Amygdala (tissue), 56 donors: ENCODE measurements at places on chromosomes 5 and 9.

DNA sequence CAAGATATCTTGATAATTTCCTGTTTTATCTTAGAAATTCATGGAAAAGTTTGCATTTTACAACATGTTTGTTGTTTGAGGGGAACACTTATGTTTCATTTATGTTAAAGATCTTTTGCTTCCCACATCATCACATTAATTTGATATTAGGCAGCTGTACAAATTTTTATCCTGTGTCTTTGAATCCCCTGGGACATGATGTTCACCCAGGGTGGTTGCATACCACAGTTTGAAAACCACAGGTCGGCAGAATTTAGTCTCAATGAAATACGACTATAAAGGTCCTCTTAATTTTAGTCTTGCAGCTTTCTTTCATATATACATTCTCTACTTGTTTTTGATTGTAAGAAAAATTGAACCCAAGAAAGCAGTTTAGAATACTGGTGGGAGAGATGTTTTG is 3.7 kb downstream of the NAA35 start:
- DNase-seq, result no peak

GRCh38 chr5:81545911-81546310 is 152.0 kb upstream of the ACOT12 start:
- no peak for DNase-seq

- DNase-seq, result no peak
Observed at GRCh38 chr9:37582548-37583157, 6.5 kb upstream of the FBXO10 start.

DNA sequence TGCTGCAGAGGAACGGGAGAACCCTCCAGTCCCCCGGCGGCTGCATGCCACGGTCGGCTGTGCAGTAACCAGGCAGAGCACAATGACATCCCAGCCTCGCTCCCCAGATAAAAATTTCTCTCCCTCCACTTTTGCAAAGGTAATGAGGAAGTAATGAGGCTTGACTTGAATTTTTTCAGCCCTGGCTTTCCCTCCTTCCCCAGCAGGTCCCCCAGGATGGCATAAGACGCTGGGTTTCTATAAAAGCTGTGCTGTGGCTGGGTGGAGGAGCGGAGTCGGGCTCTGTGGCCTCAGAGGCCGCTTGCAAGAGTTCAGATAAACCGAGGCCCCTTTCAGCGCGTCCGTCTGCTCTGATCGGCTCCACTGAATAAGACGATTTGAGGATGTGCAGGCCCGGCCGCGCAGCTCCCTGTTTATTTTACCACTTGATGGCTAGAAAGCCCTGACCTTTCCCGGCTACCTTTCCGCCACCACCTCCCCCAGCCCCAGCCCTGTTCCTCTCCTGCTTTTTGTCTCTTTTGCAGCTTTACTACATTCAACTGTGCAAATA is 351.9 kb upstream of the IRX2 start:
- no peak for DNase-seq

GRCh38 chr9:107455425-107456135 is 34.0 kb downstream of the KLF4 start:
- no peak for DNase-seq

- no peak for DNase-seq
Observed at GRCh38 chr9:69657269-69657668, 14.9 kb downstream of the APBA1 start.

- no peak for DNase-seq
Observed at GRCh38 chr5:6418679-6419276, 29.9 kb upstream of the UBE2QL1 start.

GRCh38 chr5:612498-613424 is 621 bp downstream of the CEP72 start:
- DNase-seq, result no peak

- DNase-seq, result no peak
Observed at GRCh38 chr5:13866792-13867191, 77.7 kb downstream of the DNAH5 start.

GRCh38 chr5:87746891-87747377 is 334.2 kb upstream of the CCNH start:
- DNase-seq, result no peak

DNA sequence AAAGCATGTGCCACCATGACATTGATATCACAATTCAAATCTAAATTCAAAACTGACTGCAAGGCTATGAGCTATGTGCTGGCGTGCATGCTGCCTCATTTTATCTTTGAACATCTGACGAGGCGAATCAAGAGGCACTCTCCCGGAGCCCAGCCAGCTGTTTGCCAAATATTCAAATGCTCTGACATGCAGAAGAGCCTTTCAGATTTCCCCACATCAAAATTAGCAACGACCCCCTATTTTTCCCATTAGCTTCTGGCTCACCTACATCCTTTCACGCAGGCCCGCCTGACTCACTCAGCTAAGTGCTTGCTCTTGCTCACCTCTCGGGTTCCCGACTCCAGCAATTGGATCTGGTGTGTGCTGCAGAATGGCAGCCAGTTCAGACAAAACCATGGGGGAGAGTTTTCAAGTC is 159.0 kb downstream of the NR2F1-AS1 start:
- no peak for DNase-seq

- DNase-seq, result no peak
Observed at GRCh38 chr5:75933489-75933888, 149.7 kb upstream of the SV2C start.

DNA sequence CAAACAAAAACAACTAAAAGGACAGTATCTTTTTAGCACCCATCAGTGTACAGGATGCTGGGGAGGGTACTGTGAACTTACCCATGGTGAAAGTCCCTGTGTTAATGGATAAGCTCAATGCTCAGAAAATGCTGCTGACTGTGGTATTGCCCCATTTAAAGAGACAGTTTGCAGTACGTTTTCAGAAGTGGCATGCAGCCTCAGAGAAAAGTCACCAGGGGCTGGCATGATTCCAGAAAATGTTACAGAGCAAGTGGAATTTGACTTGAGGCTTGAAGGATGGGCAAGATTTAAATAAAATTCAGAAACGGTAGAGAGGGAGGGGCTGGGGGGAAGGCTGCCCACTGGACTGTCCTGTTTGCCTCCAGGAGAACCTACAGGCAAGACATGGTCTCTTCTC is 7.2 kb downstream of the S1PR3 start:
- DNase-seq, result no peak

DNA sequence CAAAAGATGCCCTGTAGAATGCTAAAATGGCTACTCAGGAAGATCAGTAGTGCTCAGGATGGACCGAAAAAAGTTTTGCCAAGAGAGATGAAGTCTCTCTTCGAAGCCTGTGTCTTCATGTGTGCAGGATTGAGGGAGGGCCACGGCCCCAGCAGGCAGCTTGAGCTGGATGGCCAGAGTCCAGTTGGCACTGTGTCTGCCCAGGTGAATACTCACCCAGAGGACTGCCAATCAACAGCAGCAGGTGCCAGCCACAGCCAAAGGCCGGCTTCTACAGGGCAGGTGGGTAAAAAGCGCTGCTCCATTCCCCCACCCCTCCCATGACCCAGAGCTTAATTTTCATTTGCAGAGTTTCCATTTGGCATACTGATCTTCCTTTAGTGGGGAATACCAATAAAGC is 287.9 kb upstream of the ZNF608 start:
- no peak for DNase-seq

DNA sequence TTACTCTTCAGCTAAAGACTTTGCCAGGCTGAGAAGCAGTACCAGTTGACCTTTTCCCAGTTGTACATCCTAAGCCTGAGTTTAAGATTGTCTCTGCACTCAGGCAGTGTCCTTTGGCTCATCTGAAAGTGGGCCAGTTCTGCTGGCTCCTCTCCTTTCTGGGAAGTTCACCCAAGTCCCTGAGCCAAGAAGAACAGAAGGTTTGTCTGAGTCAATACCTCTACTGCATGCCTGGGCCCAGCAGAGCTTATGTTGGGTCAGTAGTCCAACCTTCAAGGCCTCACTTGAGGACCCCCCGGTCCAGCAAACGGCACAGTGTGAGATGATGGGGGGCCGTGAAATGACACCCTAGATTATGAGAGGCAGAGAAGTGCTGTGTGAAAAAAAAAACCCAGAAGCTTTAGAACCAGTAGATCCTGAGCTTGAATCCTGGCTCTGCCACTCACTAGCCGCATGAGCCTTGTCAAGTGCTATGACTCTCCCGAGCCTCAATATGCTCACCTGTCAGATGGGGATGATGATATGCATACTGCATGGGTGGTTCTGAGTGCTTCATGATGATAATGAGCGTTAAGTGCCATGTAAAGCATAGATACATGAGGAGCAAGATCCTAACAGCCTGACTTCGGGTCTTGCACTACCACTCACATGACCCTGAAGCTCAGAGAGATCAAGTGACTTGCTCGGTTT is 156.0 kb downstream of the MACROH2A1 start:
- DNase-seq, result no peak

- DNase-seq, result no peak
Observed at GRCh38 chr5:163712011-163712410, 206.6 kb downstream of the MAT2B start.

DNA sequence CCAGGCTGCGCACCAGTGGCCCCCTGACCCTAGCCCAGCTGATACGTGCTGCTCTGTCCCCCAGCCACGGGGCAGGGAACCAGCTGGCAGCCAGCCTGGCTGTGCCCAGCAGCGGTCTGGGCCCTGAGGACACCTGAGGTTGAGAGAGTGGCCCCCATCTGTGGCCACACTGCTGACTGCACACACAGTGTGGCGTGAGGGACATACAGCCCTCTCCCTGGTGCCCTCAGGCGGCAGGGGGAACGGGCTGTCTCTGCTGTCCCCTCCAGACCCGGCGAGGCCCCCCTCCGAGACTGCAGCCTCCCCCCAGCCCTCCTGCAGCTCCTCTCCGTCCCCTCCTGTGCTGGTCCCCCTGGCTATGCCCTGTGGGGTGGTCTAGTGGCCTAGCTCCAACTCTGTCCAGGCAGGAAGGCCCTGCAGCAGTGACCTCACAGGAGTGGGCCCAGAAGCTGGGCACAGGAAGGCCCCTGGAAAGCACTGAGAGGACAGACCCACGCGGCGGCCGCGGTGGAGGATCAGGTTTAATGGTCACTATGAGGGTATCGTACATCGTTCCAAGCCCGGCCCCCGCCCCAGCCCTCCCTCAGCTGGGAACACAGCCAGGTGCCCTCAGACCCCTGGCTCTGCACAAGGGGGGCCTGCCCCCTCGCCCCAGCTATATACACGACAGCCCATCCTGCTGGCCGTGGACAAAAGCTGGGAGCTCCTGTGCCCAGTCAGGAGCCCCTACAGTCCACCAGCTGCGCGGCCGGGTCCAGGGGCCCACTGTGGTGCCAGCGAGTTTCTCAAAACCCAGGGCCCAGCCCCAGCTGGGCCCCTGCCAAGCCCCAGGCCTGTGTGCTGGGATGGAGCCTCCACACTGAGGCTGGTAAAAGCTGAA is 6.8 kb upstream of the ENTPD8 start:
- DNase-seq, result no peak

GRCh38 chr5:5558638-5559527 is 136.4 kb downstream of the ICE1 start:
- DNase-seq, result no peak

DNA sequence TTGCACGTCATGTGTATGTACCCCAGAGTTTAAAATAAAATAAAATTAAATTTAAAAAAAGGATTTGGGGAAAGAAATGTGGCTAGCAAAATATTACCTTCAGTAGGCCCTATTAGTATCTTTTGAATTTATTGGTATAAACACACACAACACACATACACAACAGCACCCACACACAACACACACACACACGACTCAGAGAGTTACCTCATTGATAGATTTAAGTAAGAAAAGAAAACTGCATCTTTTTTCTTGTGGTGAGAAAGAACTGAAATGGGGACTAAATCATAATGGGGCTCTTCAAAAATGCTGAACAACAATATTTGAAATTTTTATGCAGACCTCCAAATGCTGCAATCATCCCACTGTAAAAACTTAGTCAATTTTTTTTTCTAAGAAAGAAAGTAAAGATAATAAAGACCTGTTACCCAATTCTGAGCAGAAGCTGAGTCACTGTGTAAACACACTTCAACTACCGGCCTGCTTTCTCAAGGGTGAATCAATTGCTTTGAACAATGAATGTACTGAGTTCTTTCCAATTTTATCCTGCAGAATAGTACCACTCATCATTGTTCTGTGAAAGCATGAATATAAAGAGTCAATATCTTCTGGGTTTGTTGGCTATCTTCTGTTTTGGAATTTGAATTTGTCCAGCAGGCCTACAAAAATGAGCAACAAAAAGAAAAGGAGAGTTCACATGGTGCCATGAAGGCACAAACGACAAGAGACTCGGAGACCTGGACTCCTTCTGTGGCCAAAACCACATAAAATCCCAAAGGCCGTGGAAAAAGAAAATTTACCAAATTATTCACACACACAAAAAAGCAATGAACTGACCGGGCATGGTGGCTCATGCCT is 57.9 kb upstream of the CCNG1 start:
- no peak for DNase-seq

DNA sequence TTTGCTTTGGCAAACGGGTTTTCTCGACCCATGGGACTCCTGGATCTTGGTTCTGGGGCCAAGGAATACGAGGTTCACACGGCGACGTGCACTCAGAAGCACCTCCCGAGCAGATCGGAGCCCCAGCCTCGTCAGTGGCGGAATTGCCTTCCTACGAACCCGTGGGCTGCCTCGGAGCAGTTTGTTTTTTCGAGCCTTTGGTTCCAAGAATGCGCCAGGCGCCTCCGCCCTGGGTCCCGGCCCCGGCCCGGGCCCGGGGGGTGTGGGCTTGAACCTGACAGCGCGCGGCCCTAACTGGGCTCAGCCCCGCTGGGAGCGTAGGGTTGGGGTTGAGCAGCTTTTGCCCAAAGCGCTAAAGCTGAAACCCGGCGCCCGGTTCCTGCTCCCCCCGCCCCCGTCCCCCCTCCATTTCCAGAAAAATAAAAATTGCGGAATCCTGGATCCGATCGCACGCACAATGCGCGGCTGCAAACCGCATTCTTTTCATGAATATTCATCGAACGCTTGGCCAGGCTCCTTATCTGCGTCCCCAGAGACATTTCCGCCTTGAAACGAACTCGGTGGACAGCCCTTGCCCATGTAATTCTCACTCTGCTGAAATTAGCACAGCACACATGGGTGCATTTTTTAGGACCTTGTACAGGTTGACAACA is 1.0 kb downstream of the BASP1 start:
- DNase-seq, result no peak

GRCh38 chr5:127957183-127957582 is 126.4 kb upstream of the SLC12A2 start:
- DNase-seq, result no peak

DNA sequence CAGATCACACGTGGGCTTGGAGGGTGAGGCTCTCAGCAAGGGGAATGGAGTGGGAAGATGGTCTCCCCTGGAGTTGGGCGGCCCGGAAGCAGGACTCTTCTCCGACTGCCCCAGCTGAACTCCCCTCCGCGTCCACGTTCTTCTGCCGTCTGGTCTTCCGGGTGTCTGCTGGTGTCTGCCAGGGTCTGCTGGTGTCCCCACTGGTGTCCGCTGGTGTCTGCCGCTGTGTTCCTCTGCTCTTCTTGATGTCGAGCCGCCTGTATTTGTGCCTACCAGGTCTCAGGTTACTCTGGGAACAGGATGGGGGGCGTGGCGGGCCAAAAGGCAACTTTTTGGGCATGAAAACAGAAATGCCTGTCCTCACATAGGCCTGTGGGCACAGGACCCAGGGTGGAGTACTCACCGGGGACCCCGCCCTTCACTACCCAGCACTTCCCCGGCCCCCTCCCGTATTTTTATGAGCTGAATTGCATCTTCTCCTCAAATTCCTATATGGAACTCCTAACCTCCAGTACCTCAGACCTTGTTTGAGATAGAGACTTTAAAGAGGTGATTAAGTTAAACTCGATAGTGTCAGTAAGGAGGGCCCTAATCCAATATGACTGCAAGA is 675.4 kb downstream of the SEMA5A start:
- no peak for DNase-seq
